ENCODE measurements at places on chromosomes 12 and 14.

DNA sequence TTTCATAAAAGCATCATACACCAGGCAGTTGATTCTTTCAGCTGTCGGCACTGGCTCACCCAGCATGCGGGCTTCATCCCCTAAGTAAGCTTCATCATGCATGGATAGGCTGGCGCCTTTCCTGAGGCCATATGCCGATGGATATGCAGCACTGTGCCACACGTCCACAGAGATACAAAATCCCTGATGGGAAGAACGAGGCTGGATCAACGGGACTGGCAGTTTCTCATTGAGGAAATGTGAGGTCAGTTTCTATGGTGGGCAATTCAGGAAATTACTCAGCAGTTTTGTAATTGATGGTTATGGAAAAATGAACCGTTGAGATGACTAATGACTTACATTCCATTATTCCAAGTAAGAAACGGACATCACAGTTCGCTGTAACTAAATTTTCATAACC, 453.8 kb downstream of the TMEM121 start:
- DNase-seq: peak; percentile 70

DNA sequence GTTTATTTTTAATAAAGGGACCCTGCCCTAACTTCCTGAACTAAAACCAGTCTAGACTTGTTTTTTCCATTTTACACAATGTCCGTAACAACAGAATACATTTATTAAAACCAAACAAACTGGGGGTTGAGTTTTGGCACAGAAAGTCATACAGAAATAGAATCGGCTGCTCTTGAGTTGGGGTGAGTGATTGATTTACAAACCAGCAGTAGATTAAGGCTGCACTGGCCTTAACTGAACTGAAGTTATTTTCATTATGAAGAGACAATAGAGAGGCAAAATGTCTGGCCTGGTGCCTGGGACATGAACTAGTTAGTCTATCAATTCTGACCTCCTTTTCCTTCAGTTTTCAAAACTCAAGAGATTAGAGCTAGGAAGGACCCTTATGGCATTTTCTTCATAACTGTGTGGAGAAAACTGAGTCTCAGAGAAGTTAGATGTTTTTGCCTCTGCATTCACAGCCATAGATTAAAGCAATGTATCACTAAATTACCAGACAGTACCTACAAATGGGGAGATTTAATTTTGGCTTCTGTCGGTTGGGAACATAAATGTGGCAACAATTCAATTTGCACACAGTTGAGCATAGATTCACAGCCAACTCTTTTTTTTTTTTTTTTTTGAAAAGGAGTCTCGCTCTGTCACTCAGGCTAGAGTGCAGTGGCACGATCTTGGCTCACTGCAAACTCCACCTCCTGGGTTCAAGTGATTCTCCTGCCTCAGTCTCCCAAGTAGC, 19.8 kb upstream of the MGP start:
- no peak for DNase-seq

GRCh38 chr12:54442961-54443360, 23.9 kb upstream of the ITGA5 start:
- DNase-seq: no peak

GRCh38 chr12:65327207-65328076, 49.0 kb downstream of the MSRB3 start:
- no peak for DNase-seq

- no peak for DNase-seq
These were observed 350.4 kb downstream of the TRHDE start for GRCh38 chr12:72622556-72622955.

- peak; percentile 34 for DNase-seq
These were observed 41.4 kb upstream of the MANSC4 start for GRCh38 chr12:27821259-27821973.

- no peak for DNase-seq
These were observed 50.5 kb upstream of the PNMA1 start for GRCh38 chr14:73764406-73765280.

GRCh38 chr14:105290621-105291346, 10.0 kb downstream of the BRF1 start:
- DNase-seq: no peak

GRCh38 chr12:538731-539539, 79.2 kb downstream of the B4GALNT3 start:
- DNase-seq: no peak

Data from cerebellum (tissue), 4 donors.